ENCODE measurements at places on chromosomes 1 and 21.

- no peak for DNase-seq
Observed at GRCh38 chr1:119587341-119587740, 60.7 kb downstream of the ZNF697 start.

GRCh38 chr1:231062500-231063270 lies 22.6 kb upstream of the FAM89A start:
- no peak for DNase-seq

- DNase-seq = no peak
Observed at GRCh38 chr21:39660191-39660980, 47.6 kb downstream of the B3GALT5 start.

GRCh38 chr1:232287676-232288569 lies 342.0 kb downstream of the SIPA1L2 start:
- no peak for DNase-seq

DNA sequence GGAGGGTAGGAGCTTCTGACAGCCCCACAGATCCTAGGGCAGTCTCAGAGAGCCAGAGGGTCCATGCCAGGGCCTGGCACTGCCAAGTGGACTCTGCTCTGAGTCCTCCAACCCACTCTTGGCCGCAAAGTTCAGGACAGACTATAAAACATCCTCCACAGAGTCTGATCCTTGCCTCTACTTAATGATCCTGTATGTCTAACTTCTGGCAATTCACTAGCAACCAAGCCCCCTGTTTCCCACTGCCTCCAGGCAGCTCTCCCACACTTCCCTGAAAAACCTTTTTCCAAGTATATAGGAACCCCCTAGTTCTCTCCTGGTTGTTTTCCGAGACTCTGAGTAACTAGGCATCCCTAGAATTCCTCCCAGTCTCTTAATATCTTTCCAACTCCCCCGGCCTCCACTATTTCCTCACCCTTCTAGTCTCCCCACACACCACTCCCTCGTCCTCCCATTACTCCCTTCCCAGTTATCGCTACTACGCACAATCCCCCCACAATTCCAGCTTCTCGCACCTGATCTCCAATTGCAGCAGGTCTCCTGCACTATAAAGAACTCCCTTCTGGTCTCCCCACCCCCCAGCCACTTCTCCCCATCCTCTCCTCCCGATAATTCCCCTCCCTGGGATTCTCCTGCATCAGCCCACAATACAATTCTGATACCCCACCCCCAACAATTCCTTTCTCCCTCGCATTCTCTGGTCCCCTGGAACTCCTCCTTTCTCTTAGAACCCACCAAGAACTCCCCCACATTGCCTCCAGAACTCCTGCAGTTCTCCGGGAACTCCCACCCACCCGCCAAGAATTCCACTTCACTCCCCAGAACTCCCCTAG lies 574 bp downstream of the IGSF9 start:
- DNase-seq = no peak

DNA sequence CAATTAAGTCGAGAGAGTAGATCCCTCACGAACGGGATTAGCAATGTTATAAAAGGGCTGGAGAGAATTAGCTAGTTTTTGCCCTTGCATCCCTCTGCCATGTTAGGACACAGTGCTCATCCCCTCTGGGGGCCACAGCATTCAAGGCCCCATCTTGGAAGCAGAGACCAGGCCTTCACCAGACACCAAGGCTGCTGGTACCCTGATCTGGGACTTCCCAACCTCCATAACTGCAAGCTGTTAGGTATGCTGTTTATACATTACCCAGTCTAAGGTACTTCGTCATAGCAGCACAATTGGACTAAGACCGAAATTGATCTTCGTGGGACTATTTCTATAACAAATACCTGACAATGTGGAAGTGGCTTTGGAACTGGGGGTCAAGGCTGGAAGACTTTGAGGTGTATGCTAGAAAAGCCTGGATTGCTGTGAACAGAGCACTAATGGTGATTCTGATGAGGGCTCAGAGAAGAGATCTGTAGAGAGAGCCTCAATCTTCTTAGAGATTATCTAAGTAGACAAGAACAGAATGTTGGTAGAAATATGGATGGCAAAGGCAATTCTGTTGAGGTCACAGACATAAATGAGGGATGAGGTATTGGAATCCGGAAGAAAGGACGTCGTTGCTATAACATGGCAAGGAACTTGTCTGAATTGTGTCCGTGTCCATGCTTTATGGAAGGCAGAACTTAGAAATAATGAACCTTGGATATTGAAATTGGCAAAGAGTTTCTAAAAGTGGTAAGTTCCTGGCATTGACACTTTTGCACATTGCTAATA lies 83.8 kb upstream of the KIF26B start:
- DNase-seq = no peak

DNA sequence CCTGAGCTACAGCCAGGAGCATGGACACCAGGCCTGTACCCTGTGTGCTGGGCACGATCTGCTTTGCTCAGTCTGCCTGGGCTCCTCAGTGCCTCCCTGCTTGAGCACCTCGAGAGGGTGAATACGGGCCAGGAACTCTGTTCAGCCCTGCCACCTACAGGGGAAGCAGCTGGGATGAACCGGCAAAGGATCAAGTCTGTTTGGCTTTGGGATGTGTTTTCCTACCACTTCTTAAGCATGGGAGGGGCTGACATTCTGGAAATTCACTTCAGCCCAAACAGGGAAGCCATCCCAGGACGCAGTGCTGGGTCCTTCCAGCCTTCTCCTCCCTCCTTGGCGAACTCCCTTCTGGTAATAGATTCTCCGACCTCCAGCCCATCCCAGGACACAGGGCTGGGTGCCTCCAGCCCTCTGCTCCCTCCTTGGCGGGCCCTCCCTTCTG lies 55.8 kb upstream of the SELENON start:
- no peak for DNase-seq

GRCh38 chr1:228092342-228093049 lies 10.0 kb downstream of the ARF1 start:
- no peak for DNase-seq

DNA sequence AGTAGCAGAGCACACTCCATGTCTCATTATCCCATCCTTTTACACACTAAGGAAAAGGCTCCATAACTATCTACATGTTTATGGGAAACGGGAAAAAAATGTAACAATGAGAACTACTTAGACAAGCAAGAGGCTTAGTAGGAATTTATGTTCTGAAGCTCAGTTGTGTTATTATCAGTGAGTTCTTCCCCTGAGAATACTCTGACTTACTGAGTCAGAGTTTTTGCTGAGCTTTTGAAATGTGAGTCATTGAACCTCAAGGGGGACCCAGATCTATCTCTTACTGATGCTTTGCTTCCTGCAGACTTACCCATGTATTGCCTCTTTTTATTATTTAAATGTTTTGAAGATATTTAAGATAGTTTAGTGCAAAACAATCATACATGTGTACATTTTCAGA lies 20.1 kb downstream of the CFHR5 start:
- no peak for DNase-seq

DNA sequence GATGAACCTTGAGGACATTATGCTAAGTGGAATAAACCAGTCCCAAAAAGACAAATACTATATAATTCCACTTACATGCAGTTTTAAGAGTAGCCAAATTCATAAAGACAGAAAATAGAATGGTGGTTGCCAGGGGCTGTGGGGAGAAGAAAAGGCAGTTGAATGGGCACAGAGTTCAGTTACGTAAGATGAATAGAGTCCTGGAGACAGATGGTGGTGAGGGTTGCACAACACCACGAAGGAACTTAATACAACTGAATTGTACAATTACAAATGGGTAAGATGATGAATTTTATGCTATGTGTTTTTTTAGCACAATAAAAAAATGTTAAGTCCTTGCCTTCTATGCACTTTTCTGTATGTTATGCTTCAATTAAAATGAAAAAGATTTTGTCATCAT lies 66.6 kb downstream of the CD34 start:
- DNase-seq = no peak

GRCh38 chr1:37362594-37363385 lies 111.6 kb upstream of the ZC3H12A start:
- DNase-seq = no peak

- DNase-seq = no peak
Observed at GRCh38 chr21:32360401-32360975, 32.3 kb downstream of the URB1 start.

DNA sequence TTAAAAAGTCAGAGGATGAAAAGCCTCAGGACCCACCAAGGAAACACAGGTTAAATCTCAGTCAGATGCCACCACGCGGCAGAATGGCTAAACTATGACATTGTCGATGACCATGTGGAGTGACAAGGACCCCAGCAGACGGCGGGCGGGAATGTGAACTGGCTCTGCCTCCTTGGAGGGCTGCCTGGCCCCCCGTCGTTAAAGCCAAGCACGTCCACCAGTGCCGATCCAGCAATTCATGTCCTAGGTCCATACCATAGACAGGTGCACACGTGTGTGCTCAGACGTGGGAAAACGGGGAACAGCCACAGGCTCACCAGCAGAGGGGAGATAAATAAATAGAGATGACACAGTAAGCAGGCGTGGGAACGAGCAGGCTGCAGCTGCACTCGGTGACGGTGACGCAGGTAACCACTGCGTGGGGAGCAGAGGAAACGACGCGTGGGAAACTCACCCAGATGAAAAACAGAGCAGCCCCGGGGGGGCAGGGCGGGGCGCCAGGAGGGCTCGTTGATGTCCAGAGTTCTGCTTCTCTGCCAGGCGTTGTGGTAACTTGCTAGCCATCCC lies 28.3 kb upstream of the PCBP3 start:
- DNase-seq = peak; percentile 79

DNA sequence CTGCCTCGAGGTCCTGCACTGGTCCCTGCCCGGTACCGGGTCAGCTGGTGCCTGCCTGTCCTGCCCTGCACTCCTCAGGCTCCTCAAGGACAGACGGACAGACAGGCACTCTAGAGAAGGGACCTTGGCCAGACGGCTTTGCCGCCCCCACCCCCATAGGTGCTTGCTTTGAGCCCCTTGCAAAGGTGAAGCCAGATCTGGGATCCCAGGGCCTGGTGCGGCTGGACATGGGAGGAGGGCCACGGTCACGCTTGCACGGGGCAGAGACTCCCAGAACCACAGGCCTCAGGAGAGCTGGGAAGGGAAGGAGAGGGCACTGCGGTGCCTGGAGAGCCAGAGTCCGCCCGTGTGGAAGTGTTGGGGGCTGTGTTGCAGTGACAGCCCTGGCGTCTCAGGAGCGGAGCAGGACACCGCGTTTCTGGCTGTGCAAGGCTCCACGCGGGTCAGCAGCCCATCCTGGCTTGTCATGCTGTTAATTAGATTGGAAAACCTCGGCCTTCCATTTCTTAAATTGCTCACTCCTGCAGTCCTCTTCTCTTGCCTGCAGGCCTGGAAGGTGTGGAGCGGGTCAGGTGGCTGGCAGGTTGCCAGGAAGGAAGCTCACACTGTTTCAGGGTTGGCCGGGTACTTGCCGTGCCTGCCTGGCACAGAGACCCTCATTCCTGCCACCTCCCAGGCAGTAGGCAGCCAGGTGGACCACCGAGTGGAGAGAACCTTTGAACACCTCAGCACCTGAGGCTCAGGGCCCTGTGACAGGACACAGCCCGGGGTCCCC lies 16.3 kb downstream of the COL18A1 start:
- DNase-seq = no peak

GRCh38 chr1:199356561-199356960 lies 670.9 kb upstream of the NR5A2 start:
- DNase-seq = no peak

GRCh38 chr1:239527051-239527693 lies 140.8 kb downstream of the CHRM3 start:
- DNase-seq = no peak

DNA sequence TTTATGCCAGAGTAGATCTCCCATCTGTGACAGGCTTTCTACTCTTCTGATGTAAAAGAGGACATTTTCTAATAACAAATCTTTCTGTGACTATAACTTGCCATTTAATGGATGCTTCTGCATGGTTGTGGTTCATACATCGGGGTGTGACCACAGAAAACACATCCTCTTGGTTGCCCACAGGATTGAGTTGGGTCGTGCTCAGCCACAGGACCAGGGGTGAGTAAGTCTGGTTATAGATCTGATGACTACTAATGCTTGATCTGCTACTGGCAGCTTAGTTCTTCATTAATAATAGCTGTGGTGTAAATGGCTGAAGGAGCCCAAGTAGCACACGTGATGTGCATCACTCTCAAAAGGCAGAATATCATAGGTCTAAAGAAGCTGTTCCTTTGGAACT lies 328.2 kb downstream of the RWDD3 start:
- no peak for DNase-seq

DNA sequence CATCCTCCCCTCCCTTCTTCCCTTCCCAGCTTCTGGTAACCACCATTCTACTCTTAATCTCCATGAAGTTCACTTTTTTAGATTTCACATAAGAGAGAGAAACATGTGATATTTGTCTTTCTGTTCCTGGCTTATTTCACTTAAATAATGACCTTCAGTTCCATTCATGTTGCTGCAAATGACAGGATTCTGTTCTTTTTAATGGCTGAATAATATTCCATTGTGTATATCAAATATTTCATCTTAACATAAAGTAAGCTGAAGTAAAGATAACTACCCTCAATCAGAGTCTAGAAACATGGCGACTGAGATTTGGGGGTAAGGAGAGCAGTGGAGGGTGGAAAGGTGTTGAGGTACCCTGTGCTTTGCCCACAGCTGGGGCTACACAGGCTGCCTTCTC lies 68.9 kb downstream of the RHOU start:
- DNase-seq = no peak

DNA sequence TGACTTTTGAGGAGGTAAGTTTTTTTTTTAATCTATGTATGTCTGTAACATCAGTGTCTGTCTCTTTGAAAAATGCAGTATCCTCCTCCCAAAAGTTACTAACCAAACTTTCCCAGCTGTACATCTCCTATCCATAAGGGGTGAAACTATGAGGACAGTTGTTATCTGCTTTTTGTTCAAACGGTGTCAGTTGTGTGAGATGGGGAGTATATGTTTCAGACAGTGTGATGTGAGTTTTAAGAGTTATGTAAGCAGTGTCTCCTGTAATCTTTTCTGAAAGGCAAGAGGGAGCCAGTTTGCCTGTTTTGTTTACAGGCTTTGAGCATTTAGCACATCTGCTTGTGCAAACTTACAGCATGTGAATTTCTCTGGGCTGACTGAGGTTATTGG lies 34.8 kb upstream of the CACYBP start:
- peak; percentile 39 for DNase-seq

- DNase-seq = no peak
Observed at GRCh38 chr1:26704629-26705028, 8.8 kb downstream of the ARID1A start.

DNA sequence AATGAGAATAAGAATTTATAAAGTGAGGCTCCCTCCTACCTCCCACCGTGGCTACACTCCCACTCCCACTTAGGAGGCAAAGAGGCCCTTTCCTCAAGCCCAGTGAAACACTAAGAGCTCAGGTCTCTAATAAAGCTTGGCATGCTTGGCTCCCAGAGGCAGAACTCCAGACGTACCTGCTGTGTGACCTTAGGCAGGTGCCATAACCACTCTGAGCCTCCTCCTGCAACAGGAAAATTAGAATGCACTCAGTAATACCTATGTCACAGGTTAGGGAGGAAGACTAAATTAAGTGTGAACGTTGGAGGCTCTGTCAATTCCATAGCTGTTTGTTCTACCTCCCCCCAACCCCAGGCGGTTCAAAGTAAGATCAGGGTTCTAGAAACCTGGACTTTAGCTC lies 16.5 kb upstream of the SLC26A9 start:
- DNase-seq = no peak

- DNase-seq = no peak
Observed at GRCh38 chr1:177983482-177984135, 13.8 kb upstream of the SEC16B start.
